CD4-positive, alpha-beta T cell (primary cell): ENCODE measurements at places on chromosomes 4 and X. TPM values are rescaled to one million over a fixed set of nuclear protein-coding genes. Genes with fewer than 3 reads are reported as not detected.
A peak's percentile ranks its signal among the peaks of the same experiment; 100 is the strongest.

DNA sequence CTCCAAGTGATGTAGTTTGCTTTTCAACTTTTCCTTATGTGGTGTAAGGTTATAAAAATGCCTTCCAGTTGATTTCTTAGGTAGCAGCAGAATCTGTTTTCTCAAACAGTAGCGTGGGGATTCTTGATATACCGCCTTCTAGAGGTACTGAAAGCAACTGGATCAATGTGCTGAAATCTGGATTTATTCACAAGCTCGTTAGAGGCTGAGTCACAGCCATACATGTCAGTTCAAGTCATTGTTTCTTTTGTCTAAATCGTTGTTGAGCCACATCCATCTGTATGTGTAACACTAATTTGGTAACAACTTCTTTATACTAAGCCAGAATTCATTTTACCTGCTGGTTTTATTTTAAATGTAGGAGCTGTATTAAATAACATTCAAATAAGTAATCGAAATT is 200.0 kb upstream of the MAD2L1 start:
- no peak overlapping the region for H3K27ac ChIP-seq
- H3K4me1 ChIP-seq: no peaks in the 10 kb centered on the region
- H3K4me3 ChIP-seq: no peak overlapping the region
- no peak for DNase-seq
- no peaks in the 10 kb centered on the region for H3K36me3 ChIP-seq

Gene SPANXC
- not detected for total RNA-seq

- H3K4me1 ChIP-seq: no peaks in the 10 kb centered on the region
- H3K36me3 ChIP-seq: no peaks in the 10 kb centered on the region
- no peak overlapping the region for H3K4me3 ChIP-seq
Observed at GRCh38 chr4:6216588-6216987, 16.2 kb upstream of the JAKMIP1 start.

Gene CT45A10
- total RNA-seq: not detected

GRCh38 chrX:46573892-46574773 is 568 bp downstream of the CHST7 start:
- peak overlapping the region; percentile 52 for H3K27ac ChIP-seq
- peak; percentile 68 for DNase-seq
- peaks cover 57% of the 10 kb centered on the region for H3K4me1 ChIP-seq
- peak overlapping the region; percentile 71 for H3K4me3 ChIP-seq
- H3K36me3 ChIP-seq: no peaks in the 10 kb centered on the region

GRCh38 chrX:88991583-88992132 is 244.6 kb downstream of the CPXCR1 start:
- H3K27ac ChIP-seq: no peak overlapping the region
- no peaks in the 10 kb centered on the region for H3K36me3 ChIP-seq
- H3K4me1 ChIP-seq: no peaks in the 10 kb centered on the region
- H3K4me3 ChIP-seq: no peak overlapping the region
- no peaks in the 10 kb centered on the region for H3K27me3 ChIP-seq
- DNase-seq: no peak

Gene CFAP47
- total RNA-seq: not detected

- DNase-seq: no peak
- H3K36me3 ChIP-seq: no peaks in the 10 kb centered on the region
- H3K4me3 ChIP-seq: no peak overlapping the region
Observed at GRCh38 chr4:152161676-152162330, 374.1 kb downstream of the FBXW7 start.

Gene SAGE1
- not detected for total RNA-seq
